Suppressor macrophage treated with lipopolysaccharide for 4 hours (primary cell): ENCODE measurements at places on chromosomes 2 and 18.

- no peak for DNase-seq
Measured at GRCh38 chr2:151771599-151772358, 37.5 kb upstream of the NEB start.

DNA sequence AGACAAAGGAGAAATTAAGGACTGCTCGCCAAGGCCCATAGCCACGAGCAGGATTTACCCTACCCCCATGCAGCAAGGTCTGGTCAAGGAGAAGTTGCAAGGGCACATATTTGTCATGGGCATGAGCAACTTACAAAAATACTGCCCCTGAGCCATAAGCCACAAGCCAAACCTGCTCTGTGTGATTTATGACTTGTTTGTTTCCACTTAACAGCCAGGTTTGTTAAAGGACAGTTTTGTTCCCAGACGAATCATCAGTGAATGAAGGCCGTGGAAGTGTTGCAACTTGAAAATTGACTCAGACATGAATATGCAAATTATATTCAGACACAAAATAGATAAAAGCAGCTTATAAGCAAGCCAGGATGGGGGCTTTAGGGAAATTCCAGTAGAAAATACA is 31.3 kb upstream of the EVA1A start:
- no peak for DNase-seq

- DNase-seq, result no peak
Measured at GRCh38 chr2:100822587-100823248, 2.8 kb downstream of the NPAS2 start.

DNA sequence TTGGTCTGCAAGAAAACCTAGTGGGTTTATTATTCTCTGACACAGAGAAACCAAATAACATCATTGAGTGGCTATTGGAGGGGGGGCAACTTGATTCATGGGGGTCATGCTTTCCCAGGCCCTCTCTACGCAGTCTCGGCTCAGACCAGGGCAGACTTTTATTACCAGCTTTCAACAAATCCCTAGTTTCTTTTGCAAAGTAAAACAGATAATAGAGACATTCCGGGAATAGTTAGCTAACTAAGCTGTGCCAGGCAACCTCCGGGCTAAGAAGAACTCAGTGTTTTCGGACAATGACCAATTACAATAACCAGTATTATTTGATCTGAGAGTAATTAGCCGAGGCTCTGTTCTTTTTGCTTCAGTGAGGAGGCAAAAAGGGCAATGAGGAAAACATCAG is 66.3 kb downstream of the CDK15 start:
- no peak for DNase-seq

- DNase-seq, result no peak
Measured at GRCh38 chr2:15918761-15919356, 21.5 kb upstream of the MYCN start.

DNA sequence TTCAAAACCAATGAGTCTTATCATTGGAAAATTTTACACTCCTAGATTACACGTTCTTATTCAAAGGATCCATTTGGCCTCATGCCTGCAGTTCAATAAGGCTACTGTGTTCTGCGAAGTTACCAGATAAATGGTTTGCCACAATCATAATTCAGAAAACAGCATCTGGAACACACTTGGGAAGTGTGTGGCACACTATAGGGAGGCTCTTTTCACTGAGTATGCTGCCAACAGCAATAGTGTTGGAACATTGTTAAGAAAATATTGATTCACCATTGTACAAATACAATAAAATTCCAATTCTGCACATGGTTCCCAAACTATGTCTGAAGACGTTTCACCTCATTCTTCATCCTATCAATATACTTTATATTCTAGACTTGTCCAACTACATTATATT is 141.4 kb upstream of the DOK6 start:
- no peak for DNase-seq

- no peak for DNase-seq
Measured at GRCh38 chr18:3598581-3598980, 148.6 kb downstream of the TGIF1 start.

GRCh38 chr2:163062524-163062923 is 224.0 kb upstream of the KCNH7 start:
- no peak for DNase-seq

DNA sequence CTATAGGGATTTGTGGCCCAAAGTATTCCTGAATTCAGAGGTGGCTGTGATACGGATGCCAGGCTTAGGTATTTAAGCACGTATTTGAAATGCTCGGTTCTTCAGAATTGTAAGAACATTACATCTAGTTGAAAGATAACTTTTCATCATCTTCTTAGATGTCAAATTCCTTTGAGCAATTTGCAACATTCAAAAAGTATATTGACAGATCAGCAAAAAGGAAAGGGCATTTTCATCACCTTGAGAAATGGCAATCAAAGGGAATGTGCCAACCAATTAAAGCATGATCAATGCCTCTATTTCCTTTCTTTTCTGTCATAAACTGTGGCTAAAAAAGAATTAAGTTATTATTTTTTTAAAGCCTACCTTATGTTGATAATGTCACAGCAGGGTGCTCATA is 66.3 kb upstream of the LRRTM4 start:
- no peak for DNase-seq

DNA sequence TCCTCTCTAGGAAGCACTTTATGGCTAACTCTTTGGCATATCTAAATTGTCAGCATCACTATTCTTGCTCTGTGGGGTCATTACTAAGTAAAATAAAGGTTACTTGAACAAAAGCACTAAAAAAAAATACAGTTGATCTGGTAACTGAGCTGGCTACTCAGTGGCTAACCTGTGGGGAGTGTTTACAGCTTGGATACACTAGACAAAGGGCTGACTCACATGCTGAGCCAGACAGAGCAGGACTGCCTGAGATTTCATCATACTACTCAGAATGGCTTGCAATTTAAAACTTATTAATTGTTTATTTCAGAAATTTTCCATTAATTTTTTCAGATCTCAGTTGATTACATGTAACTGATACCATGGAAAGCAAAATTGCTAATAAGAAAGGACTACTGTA is 1690.4 kb upstream of the SLC39A10 start:
- no peak for DNase-seq

- DNase-seq, result no peak
Measured at GRCh38 chr2:102765061-102765460, 3.2 kb downstream of the TMEM182 start.

GRCh38 chr18:26479065-26479680 is 69.2 kb downstream of the KCTD1 start:
- no peak for DNase-seq

GRCh38 chr2:96694816-96695455 is 44.9 kb downstream of the LMAN2L start:
- DNase-seq, result no peak

DNA sequence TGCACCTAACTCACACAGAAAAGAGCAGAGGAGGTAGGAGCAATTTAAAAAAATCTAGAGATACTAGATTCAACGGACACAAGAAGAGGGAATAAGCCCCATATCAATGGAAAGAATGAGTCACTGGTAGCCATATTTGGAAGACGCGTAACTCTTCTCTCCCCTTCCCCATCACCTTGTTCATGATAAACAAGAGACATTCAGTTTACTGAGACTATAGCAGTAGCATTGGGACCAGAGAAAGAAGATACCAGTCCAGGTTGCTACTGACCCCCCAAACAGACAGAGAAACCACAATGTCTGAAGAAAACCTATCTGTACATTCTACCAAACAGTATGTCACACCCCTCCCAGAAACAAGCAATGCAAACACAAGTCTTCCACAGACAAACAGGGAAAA is 81.1 kb downstream of the SLC66A3 start:
- DNase-seq, result no peak

- DNase-seq, result no peak
Measured at GRCh38 chr2:36653155-36653554, 43.4 kb upstream of the VIT start.

- no peak for DNase-seq
Measured at GRCh38 chr2:137705296-137705695, 259.0 kb upstream of the HNMT start.

DNA sequence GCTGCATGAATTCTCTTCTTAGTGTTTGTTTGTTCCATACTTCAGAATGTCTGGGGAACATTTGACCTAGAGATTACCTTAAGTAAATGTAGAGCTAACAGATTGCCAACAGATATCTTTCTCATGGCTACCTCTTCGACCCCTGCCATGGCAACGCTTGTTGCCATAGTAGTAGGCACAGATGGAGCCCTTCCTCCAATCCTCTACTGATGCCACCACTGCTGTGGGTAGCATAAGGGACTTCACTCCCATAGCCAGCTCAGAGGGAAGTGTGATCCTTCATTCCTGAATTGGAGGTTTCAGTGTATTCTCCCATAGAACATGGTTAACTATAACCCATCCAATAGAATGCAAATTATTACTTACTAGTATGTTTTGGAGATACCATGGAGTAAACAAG is 543.6 kb upstream of the NRP2 start:
- DNase-seq, result no peak
